ENCODE measurements at places on chromosomes 12 and 14.
A peak's percentile ranks its signal among the peaks of the same experiment; 100 is the strongest.

- DNase-seq, result no peak
Observed at GRCh38 chr12:14399871-14400270, 34.4 kb downstream of the ATF7IP start.

DNA sequence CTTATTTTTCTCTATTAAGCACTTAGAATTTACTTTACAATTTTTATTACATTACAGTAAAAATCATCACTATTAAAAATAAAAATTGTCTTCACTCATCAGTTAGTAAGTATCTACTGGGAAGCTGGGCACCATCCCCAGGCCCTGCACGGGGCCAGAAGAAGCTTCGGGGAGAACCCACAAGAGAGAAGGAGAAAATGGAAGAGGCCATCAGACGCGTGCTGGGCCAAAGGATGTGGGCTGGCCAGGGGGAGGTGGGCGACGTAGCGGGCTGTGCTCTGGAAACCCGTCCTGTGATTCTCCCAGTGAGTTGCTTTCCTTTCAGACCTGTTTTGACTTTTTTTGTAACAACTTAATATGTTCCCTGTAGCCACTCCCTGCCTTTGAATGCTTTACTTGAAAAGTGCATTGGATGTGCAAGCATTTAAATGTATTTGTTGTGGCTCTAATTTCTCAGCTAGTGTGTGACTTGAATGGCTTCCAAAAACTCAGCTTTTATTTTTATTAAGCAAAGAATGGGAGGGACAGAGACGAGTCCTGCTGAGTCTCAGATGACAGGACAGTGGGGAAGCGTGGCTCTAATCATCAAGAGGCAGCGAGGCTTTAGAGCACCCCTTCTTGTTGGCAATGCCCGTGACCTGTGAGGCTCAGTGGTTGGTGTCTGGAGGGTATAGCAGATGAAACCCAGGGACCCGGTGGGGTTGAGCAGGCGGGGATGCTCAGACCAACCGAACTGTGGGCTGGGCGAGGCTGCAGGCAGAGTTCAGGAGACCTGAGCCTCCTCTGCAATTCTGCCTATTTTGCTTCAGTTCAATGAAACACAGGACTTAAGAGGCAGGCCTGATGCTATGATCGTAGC is 38.8 kb downstream of the SYNE3 start:
- no peak for DNase-seq

DNA sequence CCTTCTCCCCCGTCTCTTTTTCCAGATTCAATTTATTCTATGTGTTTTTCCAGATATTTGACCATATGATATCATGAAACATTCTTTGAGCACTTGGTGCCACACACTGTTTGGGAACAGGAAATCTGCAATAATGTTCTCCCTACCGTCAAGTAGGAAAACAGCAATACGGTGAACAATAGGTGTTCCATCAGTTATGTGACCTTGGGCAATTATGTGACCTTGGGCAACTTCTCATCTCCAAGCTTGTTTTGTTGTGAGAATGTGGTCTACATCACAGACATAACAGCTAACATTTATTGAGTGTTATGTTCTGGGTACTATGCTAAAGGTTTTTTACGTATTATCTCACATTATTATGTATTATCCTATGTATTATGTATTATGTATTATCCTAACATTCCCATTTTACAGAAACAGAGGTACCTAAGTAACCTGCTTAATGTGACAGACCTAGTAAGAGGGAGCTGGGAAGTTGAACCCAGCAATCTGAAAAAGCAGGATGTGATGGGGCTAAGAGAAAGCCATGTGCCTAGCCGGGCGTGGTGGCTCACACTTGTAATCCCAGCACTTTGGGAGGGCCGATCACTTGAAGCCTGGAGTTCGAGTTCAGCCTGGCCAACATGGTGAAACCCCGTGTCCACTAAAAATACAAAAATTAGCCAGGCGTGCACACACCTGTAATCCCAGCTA is 1.2 kb upstream of the NEK9 start:
- no peak for DNase-seq

DNA sequence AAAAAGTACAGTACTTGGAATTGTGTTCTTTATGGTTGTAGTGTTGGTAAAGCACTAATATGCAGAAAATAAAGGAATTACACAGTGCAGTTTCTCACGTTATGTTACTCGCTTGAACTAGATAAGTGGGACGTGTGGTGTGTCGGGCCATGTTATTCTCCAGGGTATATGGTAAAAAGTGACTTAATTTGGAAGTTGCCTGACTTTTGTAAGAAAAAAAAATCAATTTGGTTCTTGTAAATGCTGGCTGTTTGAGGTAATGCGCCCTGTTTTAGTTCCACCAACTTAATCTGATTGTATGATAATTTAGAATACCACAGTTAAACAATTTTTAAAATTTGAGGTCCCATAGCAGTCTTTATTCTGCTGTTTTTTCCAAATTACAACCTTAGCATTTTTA is 4.1 kb downstream of the ARF6 start:
- no peak for DNase-seq

DNA sequence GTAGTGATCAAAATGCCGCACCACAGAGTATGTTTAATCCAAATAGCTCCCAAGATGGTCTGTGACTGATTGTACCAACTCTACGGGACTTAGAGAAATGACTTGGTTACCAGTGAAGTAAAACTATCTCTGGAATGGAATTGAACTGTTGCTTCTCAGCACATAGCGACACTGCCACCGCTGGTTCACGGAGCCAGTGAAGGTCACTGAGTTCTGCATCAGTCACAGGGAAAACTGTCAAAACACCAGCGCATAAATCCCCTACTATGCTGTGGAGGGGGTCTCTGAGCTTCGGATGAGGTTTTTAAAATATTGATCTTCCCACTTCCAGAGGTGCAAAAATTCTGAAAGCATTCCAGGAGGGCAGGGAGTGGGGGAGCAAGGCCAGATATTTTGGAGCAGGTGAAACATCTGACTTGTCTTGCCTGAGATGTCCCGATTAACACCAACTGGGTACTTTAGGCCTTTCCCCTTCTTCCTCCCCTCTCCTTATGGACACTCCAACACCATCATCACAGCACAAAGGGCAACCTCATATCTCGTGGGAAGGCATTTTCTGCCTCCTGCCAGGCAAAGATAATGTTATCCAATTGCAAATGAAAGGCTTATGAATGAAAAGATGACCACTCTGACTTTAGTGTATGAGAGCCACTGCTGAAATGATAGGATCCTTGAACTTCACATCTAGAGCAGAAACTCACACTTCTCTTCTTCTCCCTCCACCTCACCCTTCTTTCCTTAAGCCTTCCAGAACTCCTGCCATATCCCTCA is 2.0 kb upstream of the PLXNC1 start:
- no peak for DNase-seq

DNA sequence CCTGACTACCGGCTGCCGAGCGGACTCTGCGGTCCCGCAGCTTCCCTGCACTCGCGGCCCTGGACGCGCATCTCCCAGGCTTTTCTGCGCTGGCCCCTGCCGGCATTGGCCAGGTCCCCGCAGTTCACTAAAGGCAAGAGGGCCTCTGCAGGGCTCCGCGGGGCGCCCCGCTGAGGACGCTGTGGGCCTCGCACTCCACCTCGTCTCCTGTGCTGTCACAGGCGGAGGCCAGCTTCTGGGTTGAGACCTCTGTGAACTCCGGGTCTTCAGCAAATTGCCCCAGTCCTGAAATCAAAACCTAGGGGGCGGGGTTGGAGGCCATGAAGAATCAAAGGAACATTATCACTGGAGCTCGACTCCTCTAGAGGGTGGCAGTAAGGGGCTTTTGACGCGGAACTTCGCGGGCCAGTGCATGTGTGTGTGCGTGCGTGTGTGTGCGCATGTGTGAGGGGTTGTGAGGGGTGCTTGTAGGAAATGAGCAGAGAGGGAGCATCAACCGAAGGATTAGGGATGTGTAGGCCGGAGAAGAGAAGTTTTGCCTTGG is 68.5 kb upstream of the CAPRIN2 start:
- peak; percentile 30 for DNase-seq

DNA sequence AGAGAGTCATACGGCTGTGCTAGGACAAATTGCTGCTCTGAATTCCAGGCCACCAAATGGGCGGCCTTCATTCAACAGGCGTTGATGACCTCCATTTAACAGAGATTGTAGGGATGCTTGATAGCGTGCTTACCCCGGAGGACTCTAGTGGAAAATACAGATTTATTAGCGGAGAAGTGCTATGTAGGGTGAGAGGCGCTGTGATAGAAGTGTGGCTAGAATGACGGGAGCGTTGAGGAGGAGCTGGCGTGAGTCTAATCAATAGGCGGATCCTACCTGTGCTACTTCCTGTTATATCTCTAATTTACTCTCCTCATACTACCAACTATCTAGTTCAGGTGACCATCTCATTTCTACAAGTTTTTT is 668 bp downstream of the MRPS35 start:
- DNase-seq, result no peak

DNA sequence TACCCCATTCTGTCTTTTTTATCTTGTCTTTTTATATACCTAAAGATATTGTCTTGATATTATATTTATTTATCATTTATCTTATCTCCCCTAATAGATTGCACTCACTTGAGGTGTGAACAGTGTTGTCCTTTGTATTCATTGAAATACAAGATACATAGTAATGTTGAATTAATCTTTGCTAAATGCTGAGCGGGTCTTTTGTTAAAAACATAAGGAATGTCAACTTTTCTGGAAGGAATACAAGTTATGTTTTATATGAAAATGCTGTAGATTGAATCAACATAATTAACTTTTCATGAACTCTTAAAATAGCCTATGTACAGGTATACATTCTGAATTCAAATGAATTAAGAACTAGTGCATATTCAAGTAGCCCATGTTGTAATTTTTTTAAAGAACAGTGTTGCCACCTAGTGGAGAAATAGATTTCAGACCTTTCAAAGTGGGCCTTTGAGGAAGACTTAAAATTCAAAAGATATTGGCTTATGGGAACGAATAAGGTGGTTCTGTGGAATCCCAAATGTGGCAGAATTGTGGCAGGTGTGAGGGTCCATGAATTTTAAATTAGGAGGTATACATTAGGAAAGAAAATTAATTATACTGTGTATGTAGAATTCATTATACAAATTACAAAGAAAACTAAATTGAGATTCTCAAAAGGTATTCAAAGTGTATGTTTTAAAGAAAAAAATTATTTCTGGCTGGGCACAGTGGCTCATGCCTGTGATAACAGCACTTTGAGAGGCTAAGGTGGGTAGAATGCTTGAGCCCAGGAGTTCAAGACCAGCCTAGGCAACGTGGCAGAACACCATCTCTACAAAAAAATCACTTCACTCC is 19.1 kb downstream of the BBOF1 start:
- DNase-seq, result no peak

GRCh38 chr12:121358073-121358472 is 5.9 kb upstream of the ANAPC5 start:
- DNase-seq, result no peak

GRCh38 chr12:26799741-26800140 is 33.3 kb downstream of the ITPR2 start:
- DNase-seq, result no peak
